Stimulated activated CD4-positive, alpha-beta T cell treated with anti-CD3 and anti-CD28 coated beads, Interleukin-12 subunit alpha, Interleukin-12 subunit beta, amount 100 ng/mL, for 24 hours (primary cell): ENCODE measurements at places on chromosomes 6 and 20.
A peak's percentile ranks its signal among the peaks of the same experiment; 100 is the strongest.

DNA sequence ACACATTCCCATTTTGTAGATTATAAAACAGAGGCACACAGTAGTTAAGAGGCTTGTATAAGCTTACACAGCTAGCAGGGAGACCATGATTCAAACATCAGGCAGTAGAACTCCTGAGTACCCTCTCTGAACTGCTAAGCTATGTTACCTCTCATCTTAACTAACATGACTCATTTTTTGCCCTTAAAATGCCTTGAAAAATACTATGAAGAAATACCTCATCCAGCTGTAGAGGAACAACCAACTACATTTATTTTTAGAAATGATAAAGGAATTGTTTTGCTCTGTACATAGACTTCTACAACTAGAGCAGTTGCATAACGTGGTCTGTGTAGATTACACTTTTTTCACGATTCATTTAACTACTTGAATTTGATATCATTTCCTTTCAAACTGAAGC is 102.1 kb downstream of the FLRT3 start:
- DNase-seq, result no peak

GRCh38 chr20:3887876-3888620 is 1.1 kb upstream of the PANK2 start:
- no peak for DNase-seq

GRCh38 chr6:107784669-107785068 is 39.4 kb downstream of the SCML4 start:
- no peak for DNase-seq

DNA sequence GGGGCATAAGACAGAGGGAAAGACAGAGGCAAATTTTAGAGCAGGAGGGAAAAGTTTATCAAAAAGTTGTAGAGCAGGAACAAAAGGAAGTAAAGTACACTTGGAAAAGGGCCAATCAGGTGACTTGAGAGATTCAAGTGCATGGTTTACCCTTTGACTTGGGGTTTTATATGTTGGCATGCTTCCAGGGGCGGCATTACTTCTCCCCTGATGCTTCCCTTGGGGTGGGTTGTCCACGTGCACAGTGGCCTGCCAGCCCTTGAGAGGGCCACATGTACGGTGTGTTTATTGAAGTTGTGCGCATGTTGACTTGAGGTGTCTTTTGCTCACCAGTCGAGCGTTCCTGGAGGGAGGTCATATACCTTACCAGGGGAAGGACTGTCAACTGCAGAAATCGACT is 259.5 kb upstream of the JARID2 start:
- no peak for DNase-seq

DNA sequence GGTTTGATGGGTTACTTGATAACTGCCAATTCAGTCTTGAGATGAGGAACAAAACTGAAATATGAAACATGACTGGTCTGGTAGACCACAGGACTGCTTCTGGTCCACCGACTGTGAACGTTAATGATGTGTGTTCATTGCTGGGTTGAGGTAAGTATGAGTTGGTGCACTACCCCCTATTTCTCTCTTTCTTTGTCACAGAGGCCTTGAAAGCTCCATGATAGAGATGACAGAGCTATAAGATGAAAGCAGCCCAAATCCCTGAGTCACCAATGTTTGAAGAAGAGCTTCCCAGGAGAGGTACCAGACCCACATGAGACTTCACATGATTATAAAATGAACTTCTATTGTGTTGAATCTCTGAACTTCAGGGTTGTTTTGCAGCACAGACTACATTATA is 555.5 kb downstream of the PTPRT start:
- no peak for DNase-seq

GRCh38 chr6:154161689-154162088 is 122.6 kb downstream of the OPRM1 start:
- no peak for DNase-seq

DNA sequence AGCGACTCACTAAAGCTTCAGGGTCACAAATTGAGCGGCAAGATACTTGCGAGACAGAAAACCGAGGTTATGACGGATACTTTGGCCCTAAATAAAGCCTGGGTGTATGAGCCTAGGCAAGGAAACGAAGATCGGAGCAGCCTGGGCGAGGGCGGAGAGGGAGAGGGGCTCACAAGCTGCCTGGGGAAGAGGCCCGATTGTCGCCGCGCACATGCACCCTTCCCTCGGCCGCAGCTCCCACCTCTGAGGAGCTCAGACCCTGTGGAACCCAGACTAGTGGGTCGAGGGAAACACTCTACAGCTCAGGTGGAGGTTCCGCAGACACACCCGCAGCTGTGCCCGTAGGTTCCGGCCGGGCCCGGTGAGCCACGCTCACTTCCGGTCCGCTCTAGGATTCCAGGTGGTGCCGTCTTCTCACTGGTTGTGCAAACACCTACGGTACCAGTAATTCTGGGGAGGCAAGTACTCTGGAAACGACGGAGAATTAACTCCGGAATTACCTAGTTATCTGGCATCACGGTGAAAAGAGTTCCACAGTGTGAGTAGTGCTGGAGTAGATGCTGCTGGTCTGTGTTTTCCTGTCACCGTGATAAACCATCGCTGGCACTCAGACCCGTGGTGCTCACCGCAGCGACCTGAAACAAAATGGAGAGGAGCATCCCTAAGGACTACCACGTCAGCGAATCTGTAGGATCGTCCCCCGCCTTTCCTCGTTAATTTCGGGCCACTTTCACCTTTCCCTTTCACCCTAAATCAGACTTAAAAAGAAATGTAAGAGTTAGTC is 61.5 kb downstream of the GPX5 start:
- peak; percentile 65 for DNase-seq

- no peak for DNase-seq
These were observed at the start of gene SLC13A3 for GRCh38 chr20:46651091-46651962. TSS of gene SLC13A3 (minus strand) at chr20:46651459. CDS start at chr20:46651421, 38 bp downstream.

DNA sequence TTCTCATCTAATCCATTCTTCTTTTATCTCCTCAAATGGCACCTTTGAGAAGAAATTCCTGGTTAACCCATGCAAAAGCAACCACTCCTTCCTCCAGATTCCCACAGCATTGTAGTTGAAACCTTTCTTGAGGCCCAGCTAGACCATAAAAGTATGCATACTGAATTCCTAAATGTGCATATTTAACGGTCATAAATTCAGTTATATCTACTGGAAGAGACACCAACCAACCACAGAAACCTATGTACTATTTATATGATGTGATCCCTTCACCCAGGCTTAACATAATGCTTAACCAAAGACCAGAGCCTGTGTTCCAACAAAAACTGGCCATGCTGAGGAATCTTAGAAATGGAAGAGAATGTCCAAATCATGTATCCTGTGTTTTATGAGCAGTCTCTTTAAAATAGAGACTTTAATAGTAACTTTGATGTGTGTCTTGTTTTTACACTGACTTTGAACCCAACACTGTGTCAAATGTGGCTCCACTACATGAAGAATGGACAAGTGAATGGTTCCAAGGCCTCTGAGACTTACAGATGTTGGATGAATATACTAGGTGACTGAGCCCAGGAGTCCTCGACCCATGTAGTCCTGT is 11.4 kb upstream of the TAF8 start:
- no peak for DNase-seq

GRCh38 chr6:154572556-154572955 is 62.1 kb upstream of the CNKSR3 start:
- no peak for DNase-seq
